ENCODE measurements at places on chromosomes 1 and 21.

GRCh38 chr21:41678016-41678923 lies 88.6 kb downstream of the RIPK4 start:
- no peak for DNase-seq

DNA sequence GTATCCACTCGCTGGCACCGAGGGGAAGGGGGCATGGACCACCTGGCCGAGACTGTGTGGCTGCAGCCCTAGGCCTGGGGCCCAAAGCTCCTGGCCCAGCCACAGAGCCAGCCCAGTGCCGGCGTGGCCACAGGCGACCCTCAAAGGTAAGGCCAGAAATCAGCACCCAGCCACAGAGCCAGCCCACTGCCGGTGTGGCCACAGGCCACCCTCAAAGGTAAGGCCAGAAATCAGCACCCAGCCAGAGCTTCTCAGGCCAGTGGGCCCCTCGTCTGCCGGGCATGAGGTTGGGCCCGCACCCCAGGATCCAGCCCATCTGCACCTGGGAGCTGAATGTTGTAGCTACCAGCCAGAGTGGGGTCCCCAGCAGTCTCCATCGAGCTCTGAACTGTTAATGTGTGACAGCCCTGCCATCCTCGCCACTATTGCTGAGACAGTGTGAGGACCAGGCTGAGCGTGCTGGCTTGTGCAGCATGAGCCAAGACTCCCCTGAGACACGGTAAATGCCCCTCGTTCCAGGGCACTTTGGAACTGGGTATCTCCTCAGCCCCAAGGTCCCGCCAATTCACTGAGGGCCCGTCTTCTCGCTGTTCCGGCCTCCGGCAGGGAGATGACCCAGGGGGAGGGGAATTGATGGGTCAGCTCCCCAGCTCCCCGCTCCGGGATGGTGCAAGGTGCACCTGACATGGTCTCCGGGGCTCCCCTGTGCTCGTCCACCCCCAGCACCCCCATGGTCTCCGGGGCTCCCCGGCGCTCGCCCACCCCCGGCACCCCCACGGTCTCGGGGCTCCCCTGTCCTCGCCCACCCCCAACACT lies 4.7 kb upstream of the FTCD start:
- no peak for DNase-seq

GRCh38 chr1:29354511-29355098 lies 118.3 kb downstream of the PTPRU start:
- no peak for DNase-seq

DNA sequence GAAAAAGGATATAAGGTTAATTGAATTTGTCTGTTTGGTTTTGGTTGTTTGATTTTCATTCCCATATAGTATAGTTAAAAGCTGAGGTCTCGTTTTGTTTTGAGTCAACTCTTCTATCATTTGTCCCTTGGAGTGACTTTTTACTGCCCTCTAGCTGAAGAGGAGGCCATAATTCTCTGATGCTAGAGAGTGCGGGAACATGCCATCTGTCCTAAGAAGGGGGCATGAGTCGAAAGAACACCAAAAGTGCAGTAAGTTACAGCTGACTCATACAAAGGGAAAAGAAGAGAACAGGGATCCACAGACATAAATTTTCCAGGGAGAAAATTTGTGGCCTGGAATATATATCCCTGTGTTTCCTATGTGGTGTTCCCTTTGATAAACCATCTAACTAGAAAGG lies 4.1 kb downstream of the KRTAP21-3 start:
- no peak for DNase-seq

- DNase-seq, result no peak
Observed at GRCh38 chr1:25088946-25089345, 143.4 kb downstream of the SYF2 start.

GRCh38 chr1:66510407-66510806 lies 23.5 kb upstream of the SGIP1 start:
- DNase-seq, result no peak

DNA sequence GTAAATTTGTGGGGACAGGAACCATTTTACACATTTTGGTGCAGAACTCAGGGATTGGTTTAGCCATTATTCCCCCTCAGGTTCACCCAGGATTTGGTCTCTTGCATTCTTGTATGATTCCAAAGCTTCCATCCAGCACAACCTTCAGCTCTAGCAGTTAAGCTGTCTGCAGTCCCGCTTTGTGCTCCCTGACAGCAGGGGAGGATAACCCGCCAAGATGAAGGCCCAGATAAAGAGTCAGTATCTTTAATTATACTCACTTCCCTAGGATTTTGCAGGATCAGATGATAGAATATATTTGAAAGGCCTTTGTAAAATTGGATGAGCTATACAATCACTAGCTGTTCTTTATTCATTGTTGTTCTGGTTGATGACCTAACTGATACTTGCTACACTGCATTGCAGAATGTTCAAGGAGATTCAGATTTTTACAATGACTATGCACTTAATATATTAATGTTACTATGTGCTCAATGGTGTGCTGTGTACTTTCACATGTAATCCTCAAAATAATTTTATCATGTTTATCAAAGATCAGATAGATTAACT lies 49.8 kb downstream of the SLC16A1 start:
- DNase-seq, result no peak

GRCh38 chr1:20696397-20697333 lies 21.1 kb downstream of the KIF17 start:
- DNase-seq, result peak; percentile 79

- DNase-seq, result no peak
Observed at GRCh38 chr1:8702472-8702849, 115.0 kb downstream of the RERE start.

DNA sequence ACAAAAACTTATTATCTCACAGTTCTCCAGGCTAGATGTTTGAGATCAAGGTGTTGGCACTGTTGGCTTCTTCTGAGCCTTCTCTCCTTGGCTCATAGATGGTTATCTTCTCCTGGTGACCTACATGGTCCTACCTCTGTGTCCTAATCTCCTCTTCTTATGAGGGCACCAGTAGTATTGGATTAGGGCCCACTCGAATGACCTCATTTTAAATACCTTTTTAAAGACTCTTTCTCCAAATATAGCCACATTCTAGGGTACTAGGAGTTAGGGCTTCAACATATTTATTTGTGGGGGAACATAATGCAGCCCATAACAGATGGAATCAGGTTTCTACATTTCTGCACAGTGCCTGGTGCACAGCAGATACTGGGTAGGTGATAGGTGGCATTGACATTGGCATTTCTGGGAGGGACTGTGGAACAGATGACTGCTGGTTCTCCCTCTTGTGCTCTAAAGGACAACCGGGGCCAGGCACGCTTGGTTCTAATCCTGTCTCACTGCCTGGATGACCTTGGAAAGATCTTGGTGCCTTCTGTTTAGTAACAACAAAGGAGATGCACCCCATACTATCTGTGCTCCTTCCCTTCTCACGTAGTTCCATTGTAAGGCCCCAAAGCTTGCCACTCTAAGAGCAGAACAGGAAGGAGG lies 140.3 kb downstream of the PLPP3 start:
- DNase-seq, result no peak

GRCh38 chr21:34736116-34736874 lies 67.5 kb downstream of the CLIC6 start:
- DNase-seq, result no peak

DNA sequence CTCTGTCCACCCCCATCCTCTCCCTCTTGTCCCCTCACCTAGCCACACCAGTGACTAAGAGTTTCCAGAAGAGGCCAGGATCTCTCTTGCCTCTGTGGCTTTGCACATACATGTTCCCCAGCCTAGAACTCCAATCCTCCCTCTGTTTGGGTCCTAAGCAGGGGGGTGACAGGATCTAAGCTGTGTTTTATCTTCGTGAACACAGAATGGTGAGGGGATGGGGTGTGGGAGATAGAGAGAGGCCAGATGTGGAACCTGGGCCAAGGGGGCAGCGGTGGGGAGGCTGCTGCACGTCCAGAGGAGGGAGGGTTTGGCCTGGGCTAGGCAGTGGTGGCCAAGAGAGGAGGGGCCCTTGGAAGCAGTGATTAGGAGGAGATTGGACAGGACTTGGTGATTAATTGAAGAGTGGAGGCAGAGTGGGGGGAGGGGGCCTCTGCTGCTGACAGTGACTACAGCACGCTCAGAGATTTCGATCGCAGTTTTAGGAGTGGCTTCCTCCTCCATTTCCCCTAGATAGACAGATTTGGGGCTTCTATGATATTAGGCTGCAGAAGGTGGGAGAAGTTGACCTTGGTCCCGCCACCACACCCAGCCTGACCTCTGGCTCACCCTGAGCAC lies 17.1 kb upstream of the ADGRB2 start:
- DNase-seq, result no peak

Data from T-helper 2 cell (primary cell).